ENCODE measurements at places on chromosomes 4 and X.

- no peak for DNase-seq
Observed at GRCh38 chr4:130814896-130815295, 1718.9 kb downstream of the C4orf33 start.

GRCh38 chr4:114088481-114088880, 109.0 kb upstream of the ARSJ start:
- no peak for DNase-seq

DNA sequence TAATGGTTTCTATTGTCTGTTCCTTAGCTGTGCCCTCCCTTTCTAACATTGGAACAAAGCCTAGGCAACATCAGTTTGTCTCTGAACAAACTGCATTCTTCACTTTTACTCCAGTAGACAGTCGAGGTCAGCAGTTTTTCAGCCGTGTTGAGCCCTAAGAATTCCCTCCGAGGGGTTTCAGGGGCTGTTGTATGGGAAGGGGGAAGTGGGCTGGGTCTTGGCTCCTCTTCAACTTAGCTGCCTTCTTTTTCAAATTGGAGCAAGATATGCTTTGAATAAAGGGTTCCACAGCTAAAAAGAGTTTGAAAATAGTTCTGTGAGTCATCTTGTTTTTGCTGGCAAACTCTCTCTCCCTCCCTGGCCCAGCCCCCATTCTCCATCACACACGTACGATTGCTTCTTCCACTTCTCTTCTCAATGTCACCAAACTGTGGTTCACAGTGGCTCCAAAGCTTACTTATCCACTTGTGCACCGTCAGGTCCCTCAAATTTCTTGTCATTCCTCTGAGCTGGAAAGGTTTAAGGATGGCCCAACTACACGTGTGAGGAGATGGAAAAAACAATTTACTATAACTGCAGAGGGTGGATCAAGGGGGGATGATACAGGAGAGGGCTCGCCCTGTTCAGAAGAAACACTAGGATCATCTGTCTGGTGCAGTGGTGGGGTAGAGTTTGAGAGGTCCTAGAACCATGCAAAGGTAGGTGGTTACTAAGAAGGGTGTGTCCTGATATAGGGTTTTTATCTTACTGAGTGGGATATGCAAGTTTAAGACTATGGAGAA, 9.2 kb upstream of the MAML3 start:
- peak; percentile 68 for DNase-seq

DNA sequence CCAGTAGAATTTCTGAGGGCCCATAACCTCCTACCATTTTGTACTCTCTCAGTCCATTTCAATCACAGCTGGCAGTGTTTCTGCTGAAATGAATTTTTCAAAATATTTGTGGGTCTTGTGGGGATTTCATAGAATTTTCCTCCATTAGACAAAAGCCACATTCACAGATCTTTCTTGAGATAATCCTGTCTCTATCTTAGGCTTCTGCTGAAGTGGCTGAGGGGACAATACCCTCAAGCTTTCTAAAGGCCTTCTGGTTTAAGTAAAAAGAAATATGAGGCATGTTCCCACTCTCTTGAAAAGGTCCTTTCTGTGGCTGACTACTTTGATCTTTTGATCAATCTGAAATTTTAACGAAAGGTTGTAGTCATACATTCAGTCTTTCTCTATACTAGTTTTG, 1930.0 kb upstream of the AGA start:
- no peak for DNase-seq

GRCh38 chr4:137707102-137707620, 174.9 kb upstream of the PCDH18 start:
- DNase-seq = no peak

- no peak for DNase-seq
Observed at GRCh38 chr4:90080116-90080515, 47.1 kb upstream of the CCSER1 start.

DNA sequence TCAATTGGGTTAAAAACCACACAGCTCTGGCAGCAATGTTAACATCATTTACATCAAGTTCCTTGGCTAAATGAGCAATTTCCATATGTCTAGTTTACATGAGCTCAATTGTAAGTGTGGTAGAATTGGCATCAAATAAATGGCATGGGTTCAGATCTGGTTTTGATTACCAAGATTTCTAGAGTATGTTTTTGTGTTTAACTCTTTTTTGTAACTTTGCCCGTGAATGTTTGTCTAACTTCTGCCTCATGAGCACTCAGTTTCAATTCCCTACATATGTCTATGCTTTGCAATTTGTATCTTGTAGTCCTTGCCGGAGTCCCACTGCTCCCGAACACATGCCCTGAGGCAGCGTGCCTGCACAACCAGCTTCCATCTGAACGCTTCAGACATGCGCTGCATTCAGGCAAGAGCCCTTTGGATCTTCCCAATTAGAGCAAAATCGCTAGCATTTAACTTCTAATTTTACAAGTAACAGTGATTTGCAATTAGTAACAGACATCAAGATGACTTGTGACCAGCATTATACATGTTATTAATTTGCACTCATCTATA, 644.4 kb downstream of the TRIML1 start:
- DNase-seq = no peak

GRCh38 chr4:180840142-180840541, 1403.1 kb upstream of the TENM3 start:
- DNase-seq = no peak

- no peak for DNase-seq
Observed at GRCh38 chr4:32884198-32884597, 2164.0 kb downstream of the PCDH7 start.

GRCh38 chr4:2442175-2442993, 23.6 kb downstream of the CFAP99 start:
- no peak for DNase-seq
